ENCODE measurements at places on chromosomes 7 and 10. TPM values are rescaled to one million over a fixed set of nuclear protein-coding genes. Genes with fewer than 3 reads are reported as not detected.

DNA sequence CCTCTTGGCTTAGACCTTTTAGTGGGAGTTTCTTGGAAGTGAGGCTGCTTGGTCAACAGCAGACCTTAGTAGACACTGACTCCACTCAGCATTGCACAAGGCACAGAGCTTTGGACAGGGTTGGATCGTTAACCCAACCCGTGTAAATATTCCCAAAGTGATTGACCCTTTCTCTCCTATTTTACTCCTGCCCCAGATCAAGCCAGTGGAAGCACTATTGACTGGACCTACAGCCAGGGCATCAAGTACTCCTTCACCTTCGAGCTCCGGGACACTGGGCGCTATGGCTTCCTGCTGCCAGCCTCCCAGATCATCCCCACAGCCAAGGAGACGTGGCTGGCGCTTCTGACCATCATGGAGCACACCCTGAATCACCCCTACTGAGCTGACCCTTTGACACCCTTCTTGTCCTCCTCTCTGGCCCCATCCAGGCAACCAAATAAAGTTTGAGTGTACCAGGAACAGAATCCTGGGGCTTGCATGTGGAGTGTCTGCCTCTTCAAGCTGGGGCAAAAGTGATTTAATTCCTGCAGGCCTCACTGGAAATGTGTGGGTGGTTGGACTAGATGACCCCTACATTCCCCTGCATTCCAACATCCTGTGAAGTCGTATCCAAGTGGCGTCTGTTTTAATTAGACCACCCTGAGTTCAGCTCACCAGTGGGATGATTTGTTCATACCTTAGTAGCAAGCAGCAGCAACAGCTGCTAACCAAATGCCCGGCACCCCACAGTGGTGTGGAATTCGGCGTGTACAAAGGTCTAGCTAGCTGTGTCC, 7.5 kb downstream of the CPA1 start:
- DNase-seq: no peak

DNA sequence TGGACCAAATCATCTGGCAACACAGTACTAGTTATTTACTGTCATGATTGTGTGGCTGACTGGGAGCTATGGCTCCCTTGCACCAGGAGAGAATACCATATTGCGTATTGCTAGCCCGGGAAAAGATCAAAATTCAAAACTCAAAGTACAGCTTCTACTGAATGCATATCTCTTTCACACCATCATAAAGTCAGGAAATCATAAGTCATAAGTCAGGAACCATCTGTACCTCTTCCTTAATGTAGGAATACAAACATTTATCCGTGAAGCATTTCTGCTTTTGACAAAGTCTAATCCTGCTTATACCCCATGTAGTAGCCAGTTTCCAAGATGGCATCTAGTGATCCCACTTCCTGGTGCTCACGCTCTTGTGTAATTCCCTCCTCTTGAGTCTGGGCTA, 2.2 kb upstream of the CREB3L2 start:
- DNase-seq: no peak

GRCh38 chr10:113357681-113358300, 195.1 kb upstream of the HABP2 start:
- no peak for DNase-seq

- DNase-seq: no peak
Measured at GRCh38 chr10:123970207-123970926, 78.8 kb upstream of the CPXM2 start.

DNA sequence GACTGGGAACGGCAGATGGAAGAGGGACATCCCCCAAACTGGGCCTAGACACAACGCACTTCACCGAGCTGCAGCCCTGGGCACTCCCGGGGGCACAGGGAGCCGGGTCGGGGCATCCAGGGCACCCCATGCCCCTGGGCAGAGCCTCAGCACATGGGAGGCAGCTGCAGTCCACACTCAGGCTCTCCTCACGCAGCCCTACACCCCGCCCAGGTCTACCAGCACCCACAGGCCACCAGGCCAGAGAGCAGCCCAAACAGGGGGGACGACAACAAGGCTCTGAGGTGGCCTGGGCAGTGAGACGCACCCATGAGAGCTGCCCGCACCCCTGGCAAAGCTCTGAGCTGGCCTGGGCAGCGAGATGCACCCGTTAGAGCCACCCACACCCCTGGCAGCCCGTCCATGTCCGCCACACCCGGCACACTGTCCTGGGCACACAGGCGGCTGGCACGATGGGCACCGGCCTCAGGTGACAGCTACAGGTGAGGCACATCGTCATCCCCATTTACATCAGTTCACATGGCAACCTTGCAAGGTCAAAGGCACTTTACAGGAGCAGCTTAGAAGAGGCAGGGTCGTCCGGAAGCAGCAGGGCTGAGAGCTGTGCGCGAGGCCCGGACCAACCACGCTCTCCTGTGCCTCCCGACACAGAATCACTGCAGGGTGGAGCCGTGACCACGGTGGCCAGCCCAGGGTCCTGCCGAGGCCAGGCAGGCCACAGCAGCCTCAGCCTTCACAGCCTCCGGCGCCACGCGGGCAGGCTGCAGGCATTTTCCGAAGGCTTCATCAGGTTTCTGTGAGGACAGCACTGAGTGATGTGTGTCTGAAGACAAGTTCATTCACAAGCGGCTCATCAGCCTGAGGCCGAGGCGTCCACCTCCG, 228.6 kb downstream of the MAD1L1 start:
- DNase-seq: no peak

- no peak for DNase-seq
Measured at GRCh38 chr7:28961972-28962371, 3.8 kb upstream of the TRIL start.

DNA sequence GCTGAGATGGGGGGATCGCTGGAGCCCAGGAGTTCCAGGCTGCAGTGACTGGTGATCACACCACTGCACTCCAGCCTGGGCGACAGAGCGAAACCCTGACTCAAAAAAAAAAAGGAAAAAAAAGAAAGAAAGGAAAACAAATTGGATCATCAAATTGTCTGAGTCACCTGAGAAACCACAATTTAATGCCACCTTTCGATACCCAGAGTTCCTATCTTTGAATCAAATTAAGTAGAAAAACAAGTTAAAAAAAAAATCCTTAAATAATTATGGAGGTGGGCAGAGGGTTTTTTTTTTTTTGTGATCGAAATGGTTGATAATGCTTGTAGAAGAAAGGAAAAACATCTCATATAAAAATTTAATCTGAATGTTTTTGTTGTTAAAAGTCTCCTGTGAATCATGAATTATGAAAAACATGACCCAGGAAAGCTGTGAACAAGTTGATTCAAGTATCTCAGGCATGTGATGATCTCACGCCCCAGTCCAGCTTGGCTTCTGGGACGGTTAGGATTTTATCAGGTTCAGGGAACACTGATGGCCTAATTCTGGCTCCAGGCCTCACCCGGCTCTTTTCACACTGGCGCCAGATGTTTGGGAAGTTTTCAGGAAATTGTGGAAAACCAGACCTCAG, 25.3 kb upstream of the CUX1 start:
- DNase-seq: peak; percentile 88

- no peak for DNase-seq
Measured at GRCh38 chr7:112668561-112668960, 121.6 kb downstream of the TMEM168 start.

DNA sequence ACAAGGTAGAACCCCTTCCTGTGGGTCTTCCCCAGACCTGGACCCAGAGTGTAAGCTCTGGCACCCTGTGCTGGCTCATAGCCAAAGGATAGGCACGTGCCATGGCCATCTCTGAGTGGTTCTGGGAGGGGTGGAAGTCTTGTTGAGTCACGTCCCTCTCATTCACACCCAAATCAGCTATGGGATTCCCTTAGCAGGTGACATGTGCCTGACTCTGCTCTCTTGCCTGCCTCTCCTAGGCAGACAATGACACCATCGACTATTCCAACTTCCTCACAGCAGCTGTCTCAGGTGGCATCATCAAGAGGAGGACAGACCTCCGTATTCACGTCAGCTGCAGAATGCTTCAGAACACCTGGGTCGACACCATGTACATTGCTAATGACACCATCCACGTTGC, 59.8 kb downstream of the C10orf120 start:
- no peak for DNase-seq

The GPC2 gene
- 2.8 TPM for total RNA-seq

The LEP gene
- not detected for total RNA-seq

All from M059J (cell line).